MCF 10A (cell line): ENCODE measurements at places on chromosomes 6 and 20. TPM values are rescaled to one million over a fixed set of nuclear protein-coding genes. Genes with fewer than 3 reads are reported as not detected.

The RAB44 gene
- 0.09 TPM in 1 of 2 replicates, not detected in the other for total RNA-seq

DNA sequence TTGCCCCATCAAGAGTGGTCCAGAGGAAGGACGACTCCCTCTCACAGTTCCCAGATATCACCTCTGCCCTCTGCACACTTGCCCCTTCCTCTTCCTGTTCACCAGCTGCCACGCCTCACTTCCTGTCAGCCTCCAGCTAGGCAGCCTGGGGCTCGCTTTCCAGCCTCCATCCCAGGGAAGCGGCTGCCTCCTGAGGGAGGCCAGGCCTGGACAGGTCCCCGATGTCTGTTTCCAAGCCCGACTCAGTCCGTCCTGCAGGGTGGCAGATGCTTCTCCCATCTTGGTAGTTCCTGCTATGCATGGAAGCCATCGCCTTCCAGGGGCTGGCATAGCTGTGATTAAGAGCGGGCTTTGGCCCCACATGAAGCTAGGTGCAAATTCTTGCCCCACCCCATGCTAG, 233.5 kb upstream of the PMEPA1 start:
- H3K4me3 ChIP-seq = no peak overlapping the region
- H3K36me3 ChIP-seq = no peaks in the 10 kb centered on the region
- no peak overlapping the region for H3K27ac ChIP-seq
- no peaks in the 10 kb centered on the region for H3K4me1 ChIP-seq
- H3K27me3 ChIP-seq = peaks cover 15% of the 10 kb centered on the region

GRCh38 chr6:45436544-45437438, 59.1 kb upstream of the SUPT3H start:
- H3K4me3 ChIP-seq = peak overlapping the region; percentile 32
- DNase-seq = peak; percentile 78
- no peaks in the 10 kb centered on the region for H3K36me3 ChIP-seq

DNA sequence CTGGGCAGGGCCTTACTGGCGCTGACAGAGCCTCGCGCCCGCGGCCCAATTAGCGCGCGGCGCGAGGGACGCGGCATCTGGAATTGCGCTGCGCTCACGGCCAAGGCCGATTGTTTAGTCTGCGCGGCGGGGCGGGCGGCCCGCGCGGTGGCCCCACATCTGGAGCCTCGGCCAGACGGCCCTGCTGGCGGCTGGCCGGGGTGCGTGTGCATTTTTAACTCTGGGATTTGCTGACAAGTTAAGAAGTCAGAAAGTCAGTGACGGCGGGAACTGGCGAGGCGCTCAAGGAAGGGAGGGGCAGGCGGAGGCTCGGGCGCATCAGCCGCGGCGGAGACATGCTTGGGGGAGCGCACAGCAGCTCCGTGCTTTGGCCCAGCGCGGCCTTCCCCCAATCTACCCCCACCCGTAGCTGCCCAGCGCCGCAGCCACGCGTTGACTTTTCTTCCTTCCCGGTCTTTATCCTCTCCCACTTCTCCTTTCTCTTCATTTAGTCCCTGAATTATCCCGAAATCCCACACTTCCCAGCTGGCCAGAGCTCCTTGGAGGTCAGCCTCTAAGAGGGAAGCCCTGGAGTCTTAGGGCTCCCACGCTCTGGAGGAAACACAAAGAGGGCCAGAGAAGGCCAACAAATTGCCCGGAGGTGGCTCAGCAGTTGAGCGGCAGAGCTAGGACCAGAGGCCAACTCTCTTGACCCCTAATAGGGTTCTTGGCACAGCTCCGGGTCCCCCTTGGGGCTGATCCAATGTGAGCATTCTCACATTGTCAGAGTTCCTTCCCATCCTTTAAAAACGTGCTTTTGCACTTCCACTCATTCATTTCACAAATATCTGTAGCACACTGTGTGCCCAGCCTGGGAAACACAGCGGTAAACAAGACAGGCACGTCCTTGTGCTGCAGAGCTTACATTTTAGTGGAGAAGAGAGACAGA, 40.8 kb upstream of the FOXP4 start:
- no peaks in the 10 kb centered on the region for H3K36me3 ChIP-seq
- H3K4me3 ChIP-seq = no peak overlapping the region
- H3K4me1 ChIP-seq = peaks cover 11% of the 10 kb centered on the region
- peaks cover 48% of the 10 kb centered on the region for H3K27me3 ChIP-seq
- H3K27ac ChIP-seq = no peak overlapping the region

The TMC2 gene
- not detected in 2 replicates for total RNA-seq

The ALDH8A1 gene
- 1.1 and 2.0 TPM in 2 replicates for total RNA-seq

DNA sequence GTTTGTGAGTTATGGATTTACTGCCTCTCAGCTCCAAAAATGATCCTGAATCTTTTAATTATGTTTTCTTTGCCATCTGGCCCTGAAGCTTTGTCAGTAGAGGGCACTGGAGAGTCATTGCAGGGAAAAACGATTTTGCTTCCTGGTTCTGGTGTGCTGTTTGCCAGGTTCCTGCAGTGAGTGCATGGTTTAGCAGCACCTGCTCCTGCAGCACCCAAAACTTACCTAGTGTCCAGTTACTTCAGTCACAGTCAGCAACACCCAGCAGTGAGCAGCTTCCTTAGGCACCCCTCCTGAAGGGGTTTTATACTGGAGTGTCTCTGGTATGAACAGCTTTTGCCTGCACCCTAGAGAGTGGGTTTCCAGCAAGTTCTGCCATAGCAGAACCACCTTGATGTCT, 6.0 kb upstream of the TRIM26 start:
- H3K36me3 ChIP-seq = no peaks in the 10 kb centered on the region
- DNase-seq = peak; percentile 72
- peaks cover 8% of the 10 kb centered on the region for H3K4me1 ChIP-seq
- H3K27me3 ChIP-seq = no peaks in the 10 kb centered on the region
- H3K4me3 ChIP-seq = no peak overlapping the region
- no peak overlapping the region for H3K27ac ChIP-seq

DNA sequence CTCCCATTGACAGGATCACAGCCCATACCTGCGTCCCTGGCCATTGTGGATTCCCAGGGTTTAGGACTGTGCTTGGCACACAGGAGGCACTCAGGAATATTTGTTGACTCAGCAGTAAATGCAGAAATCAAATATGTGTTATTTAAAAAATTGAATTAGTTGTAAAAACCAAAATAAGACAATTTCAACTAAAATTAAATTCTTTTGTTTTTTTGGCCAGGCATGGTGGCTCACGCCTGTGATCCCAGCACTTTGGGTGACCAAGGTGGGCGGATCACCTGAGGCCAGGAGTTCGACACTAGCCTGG, 85.3 kb downstream of the ZDHHC14 start:
- peaks cover 13% of the 10 kb centered on the region for H3K4me1 ChIP-seq
- no peaks in the 10 kb centered on the region for H3K27me3 ChIP-seq
- no peak overlapping the region for H3K27ac ChIP-seq
- no peak overlapping the region for H3K4me3 ChIP-seq
- DNase-seq = no peak

The BMP2 gene
- 6.7 and 7.7 TPM in 2 replicates for total RNA-seq

DNA sequence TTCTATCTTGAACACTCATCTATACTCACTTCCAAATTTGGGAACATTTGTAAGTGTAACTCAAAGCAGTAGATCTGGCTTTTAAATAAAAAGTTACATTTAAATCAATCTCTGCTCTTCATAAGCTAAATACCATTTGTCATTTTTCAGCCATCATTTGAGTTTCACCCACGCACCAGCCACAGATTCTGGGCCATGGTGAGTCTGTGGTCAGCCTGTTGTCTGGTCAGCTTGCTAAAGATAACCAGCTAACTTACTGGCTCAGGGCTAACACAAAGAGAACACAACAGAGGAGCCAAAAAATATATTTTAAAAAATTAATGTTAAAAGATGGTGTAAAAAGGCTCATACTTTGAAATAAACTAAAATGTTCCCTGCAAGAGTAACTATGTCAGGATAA, 181.3 kb downstream of the KIF6 start:
- no peak for DNase-seq
- no peak overlapping the region for H3K27ac ChIP-seq
- peaks cover 12% of the 10 kb centered on the region for H3K27me3 ChIP-seq
- no peak overlapping the region for H3K4me3 ChIP-seq
- no peaks in the 10 kb centered on the region for H3K4me1 ChIP-seq
- H3K36me3 ChIP-seq = no peaks in the 10 kb centered on the region

DNA sequence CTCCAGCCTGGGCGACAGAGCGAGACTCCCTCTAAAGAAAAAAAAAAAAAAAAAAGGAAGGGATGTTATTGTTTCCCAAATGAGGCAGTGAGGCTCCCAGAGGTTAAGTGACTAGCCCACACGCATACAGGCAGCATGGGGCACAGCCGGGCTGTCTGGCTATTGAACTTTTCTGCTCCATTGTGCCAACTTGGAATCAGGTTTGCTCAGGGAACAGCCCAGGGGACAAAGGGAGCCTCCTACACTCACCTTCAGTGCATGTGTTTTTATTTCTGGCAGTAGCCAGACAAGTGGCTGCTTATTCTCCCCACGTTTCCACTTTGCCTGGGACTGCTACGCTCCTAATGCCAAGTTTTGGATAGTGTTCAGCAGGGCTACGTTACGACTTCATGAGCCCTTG, 10.7 kb downstream of the ETV7 start:
- no peak overlapping the region for H3K27ac ChIP-seq
- no peak for DNase-seq
- no peaks in the 10 kb centered on the region for H3K36me3 ChIP-seq
- H3K4me3 ChIP-seq = no peak overlapping the region
- peaks cover 20% of the 10 kb centered on the region for H3K4me1 ChIP-seq

DNA sequence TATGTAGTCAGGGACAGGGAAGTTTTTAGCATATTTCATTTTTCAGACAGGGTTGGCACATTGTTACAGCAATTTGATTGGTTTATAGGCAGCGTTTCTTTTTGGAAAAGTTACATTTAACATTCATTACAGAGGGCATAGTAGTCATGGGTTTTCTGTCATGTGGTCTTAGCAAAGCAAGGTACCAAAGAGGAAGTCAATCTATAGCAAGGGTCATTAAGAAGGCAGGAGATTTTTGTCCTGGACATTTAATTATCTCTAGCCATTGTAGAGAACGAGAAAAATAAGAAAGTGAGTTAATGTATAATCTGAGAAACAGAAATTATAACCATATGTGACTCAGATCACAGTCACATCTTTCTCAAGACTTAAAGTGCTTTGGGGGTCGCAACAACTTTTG, 47.4 kb downstream of the TPD52L1 start:
- no peak for DNase-seq
- no peaks in the 10 kb centered on the region for H3K36me3 ChIP-seq
- no peaks in the 10 kb centered on the region for H3K27me3 ChIP-seq
- H3K27ac ChIP-seq = peak overlapping the region; percentile 93

DNA sequence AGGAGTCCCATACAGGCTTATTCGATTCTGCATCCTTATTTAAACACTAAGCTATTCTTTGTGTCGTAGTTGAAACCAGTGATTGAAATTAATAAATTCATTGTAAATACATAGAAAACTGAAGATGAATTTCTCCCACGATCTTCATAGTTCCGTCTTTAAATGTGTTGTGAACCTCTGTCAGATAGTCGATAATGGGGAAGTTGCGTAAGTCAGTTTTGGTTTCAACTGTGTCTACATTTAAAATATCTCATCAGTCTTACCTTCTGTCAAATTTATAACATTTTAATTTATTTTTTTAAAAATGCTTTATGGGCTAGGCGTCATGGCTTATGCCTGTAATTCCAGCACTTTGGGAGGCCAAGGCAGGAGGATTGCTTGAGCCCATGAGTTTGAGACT, 12.7 kb downstream of the STX11 start:
- H3K4me1 ChIP-seq = peaks cover 13% of the 10 kb centered on the region
- no peak overlapping the region for H3K27ac ChIP-seq
- no peak overlapping the region for H3K4me3 ChIP-seq
- no peaks in the 10 kb centered on the region for H3K36me3 ChIP-seq

DNA sequence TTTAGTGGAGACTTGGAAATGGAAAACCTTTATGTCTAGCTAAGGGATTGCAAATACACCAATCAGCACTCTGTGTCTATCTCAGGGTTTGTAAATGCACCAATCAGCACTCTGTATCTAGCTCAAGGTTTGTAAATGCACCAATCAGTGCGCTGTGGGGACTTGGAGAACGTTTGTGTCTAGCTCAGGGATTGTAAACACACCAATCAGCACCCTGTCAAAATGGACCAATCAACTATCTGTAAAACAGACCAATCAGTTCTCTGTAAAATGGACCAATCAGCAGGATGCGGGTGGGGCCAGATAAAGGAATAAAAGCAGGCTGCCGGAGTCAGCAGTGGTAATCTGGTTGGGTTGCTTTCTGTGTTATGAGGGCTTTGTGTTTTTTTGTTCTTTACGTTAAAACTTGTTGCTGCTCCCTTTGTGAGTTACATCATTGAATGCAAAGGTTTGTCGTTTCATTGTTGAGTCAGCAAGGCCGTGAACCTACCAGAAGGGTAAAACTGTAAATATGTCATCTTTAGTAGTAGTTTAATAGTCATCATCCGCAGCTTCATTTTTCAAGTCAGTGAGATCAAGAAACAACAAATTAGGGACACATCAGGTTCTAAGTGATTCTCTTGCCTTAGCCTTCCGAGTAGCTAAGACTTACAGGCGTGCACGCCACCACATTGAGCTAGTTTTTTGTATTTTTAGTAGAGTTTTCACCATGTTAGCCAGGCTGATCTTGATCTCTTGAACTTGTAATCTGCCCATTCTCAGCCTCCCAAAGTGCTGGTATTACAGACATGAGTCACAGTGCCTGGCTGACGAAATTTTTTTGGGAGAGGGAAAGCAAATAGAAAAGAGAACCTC, 22.7 kb upstream of the NUP153 start:
- no peak overlapping the region for H3K4me3 ChIP-seq
- H3K27me3 ChIP-seq = no peaks in the 10 kb centered on the region
- H3K27ac ChIP-seq = peak overlapping the region; percentile 13
- H3K36me3 ChIP-seq = no peaks in the 10 kb centered on the region
- peak; percentile 21 for DNase-seq
- peaks cover 6% of the 10 kb centered on the region for H3K4me1 ChIP-seq

The SALL4 gene
- total RNA-seq = 0.49 and 0.61 TPM in 2 replicates

GRCh38 chr6:135722679-135723078, 128.8 kb upstream of the PDE7B start:
- no peak overlapping the region for H3K27ac ChIP-seq
- H3K27me3 ChIP-seq = no peaks in the 10 kb centered on the region
- no peak overlapping the region for H3K4me3 ChIP-seq

- H3K27ac ChIP-seq = peak overlapping the region; percentile 81
- no peaks in the 10 kb centered on the region for H3K36me3 ChIP-seq
- H3K4me3 ChIP-seq = no peak overlapping the region
- H3K27me3 ChIP-seq = no peaks in the 10 kb centered on the region
- peaks cover 12% of the 10 kb centered on the region for H3K4me1 ChIP-seq
Measured at GRCh38 chr6:79307321-79308036, 73.0 kb upstream of the HMGN3 start.

The TFAP2B gene
- total RNA-seq = not detected in 2 replicates

The NFATC2 gene
- total RNA-seq = 0.07 and 0.12 TPM in 2 replicates

GRCh38 chr6:32852844-32853540, 512 bp downstream of the TAP1 start:
- peak overlapping the region; percentile 99 for H3K4me3 ChIP-seq
- DNase-seq = peak; percentile 36
- peaks cover 21% of the 10 kb centered on the region for H3K4me1 ChIP-seq
- H3K27me3 ChIP-seq = no peaks in the 10 kb centered on the region

GRCh38 chr20:53850319-53850718, 220.1 kb downstream of the BCAS1 start:
- no peaks in the 10 kb centered on the region for H3K27me3 ChIP-seq
- H3K36me3 ChIP-seq = no peaks in the 10 kb centered on the region
- no peak overlapping the region for H3K27ac ChIP-seq
- no peak for DNase-seq
- H3K4me3 ChIP-seq = no peak overlapping the region
